Large intestine (tissue), 12 donors: ENCODE measurements at places on chromosomes 7 and 10. TPM values are rescaled to one million over a fixed set of nuclear protein-coding genes. Genes with fewer than 3 reads are reported as not detected.
A peak's percentile ranks its signal among the peaks of the same experiment; 100 is the strongest.

DNA sequence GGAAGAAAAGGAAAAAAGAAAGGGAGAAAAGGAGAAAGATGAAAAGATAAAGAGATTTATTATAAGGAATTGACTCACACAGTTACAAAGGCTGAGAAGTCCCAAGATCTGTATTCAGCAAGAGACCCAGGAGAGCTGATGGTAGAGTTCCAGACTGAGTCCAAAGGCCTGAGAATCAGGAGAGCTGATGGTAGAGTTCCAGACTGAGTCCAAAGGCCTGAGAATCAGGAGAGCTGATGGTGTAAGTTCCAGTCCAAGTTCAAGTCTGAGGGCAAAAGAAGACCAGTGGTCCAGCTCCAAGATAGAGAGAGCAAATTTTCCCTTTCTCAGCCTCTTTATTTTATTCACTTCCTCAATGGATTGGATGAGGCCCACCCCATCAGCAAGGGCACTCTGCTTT lies 97.3 kb upstream of the AOAH start:
- DNase-seq: no peak

- DNase-seq: no peak
These were observed 7.5 kb downstream of the NRP1 start for GRCh38 chr10:33326933-33327332.

DNA sequence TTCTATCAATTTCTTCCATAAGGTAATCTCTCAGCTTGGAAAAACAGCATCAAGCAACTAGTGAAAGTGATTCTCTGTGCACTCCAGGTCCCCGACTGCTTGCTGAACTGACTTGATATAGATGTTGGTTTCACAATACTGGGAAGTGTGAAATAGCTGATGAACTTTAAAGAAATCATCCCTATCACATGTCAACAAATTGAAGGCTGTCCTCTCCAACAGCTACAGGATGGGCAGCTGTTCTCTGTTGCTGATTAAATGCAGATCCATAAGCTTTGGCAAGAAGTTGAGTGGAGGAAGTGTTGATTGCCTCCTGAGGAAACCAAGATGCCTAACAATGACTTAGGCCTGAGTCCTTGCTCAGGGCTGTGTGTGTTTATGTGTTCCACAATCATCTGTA lies 130.4 kb upstream of the GDF10 start:
- no peak for DNase-seq

DNA sequence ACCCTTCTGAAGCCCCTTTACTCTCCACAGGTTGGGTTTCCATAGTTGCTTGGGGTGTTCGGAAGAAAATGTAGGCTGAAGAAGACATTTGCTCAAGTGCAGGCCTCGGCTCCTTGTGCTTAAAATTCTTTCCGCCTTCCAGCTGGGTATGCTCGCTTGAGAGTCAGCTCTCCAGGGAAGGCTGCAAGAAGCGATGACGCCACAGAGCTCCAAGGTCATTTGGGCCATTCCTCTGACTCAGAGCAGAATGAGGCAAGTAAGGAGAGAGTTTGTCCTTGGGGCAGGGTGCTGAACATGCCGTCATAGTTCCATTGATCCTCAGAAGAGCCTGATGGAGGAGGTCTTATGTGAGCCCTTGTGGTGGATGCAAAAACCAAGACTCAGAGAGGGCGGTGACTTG lies 27.4 kb upstream of the HSPA12A start:
- DNase-seq: no peak

DNA sequence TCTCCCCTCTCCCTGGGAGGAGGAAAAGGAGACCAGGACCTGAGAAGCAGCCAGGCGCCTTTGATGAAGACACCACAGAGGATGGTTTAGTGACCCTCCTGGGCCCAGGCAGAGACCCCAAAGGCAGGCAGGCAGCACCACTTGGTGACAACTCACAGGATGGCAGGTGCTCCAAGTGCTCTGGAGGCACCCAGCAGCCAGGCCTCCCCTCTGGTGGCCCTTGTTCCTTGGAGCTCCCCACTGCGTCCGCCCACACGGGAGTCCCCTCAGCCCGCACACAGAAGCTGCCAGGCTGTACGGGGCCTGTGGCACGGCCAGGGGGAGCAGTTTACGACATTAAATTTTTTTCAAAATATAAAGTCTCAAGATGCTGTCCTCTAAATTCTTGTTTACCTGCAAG lies 607.1 kb upstream of the FOXK1 start:
- no peak for DNase-seq

The ACSM6 gene
- polyA plus RNA-seq: 0.06 TPM

GRCh38 chr10:6053816-6054631 lies 8.1 kb downstream of the IL2RA start:
- peak; percentile 87 for DNase-seq

DNA sequence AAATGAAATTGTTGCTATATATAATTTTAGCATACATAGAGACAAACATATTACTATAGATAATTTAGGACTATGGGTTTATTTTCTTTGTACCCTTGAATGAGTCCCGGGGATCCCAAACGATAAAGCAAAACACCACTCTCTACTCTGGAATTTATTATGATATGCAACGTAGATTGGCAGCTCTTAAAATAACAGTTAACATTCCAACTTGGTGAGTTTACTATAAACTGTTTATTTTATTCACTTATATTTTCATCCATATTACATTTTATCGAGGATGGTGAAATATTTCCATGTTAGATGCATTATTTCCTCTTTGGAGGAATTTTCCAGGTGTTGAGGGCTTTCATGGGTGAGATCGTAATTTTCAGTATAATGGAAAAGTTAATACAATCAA lies 138.7 kb upstream of the DGKB start:
- DNase-seq: no peak

The C10orf95 gene
- polyA plus RNA-seq: 4.2 TPM

The NPY gene
- 59.0 TPM for polyA plus RNA-seq

DNA sequence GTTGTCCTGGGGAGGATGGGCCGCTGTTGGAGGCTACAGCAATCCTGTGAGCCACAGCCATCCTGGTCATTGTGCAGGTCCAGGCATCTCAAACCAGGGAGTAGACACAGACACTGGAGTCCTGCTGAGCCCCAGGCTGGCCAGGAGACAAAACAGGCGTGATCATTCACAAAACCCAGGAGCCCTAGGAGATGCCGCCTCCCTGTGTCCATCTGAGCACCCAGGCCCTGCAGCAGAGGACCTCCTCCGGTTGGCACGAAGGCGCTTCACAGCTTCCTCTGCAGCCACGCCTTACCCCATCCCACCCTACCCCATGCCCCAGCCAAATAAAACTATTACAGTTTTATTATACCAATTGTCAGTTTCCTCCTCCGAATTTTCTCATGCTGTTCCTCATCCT lies 183.6 kb downstream of the PLXNA4 start:
- DNase-seq: no peak

DNA sequence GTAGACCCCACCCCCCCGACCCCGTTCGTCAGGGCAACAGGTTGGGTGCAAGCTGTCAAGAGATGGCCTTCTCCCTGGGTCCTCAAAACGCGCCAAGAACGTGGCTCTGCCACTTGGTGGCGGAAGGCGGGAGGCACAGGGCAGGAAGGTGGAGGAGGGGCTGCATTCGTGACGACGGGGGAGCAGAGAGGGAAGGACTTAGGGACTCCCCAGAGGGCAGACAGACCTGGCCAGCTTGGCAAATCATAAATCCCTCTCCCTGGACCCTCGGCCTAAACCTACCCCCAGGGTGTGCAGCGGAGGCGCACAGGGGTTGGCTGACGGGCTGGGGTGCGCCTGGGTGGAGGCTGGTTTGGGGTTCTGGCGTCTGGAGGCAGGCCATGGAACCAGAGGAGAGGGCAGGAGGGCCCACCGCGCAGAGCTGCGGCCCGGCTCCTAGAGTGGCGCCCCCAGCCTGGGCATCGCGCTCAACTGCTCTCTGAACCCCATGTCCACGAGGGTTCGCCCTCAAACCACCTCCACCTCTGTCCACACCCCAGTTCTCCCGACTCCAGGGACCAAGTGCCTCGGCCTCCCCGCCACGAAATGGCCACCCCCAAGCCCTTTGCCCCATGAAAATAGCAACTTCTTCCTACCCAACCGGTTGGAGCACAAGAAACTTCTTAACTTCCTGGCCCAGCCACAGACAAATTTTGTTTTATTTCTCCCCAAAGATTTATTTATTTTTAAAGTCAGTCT lies 10.8 kb upstream of the GATA3 start:
- no peak for DNase-seq

The KAZALD1 gene
- polyA plus RNA-seq: 29.0 TPM

DNA sequence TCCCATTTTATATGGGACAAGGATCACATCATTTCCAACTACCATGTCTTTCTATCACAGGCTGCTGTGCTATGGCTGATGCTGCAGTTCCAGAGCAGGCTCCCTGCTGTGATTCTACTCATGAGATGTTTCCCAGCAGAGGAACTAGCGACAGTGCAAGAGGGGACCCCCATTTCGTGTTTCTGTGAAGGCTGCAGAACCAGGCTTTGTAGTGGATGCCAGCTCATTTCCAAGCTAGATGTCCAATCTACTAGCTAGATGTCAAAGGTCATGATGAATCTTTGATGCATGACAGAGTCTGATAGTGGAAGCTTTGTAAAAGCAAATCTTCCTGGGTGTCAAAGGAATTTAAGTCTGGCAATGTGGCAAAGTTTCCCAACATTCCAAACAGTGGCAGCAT lies 21.2 kb upstream of the MYO3A start:
- no peak for DNase-seq

DNA sequence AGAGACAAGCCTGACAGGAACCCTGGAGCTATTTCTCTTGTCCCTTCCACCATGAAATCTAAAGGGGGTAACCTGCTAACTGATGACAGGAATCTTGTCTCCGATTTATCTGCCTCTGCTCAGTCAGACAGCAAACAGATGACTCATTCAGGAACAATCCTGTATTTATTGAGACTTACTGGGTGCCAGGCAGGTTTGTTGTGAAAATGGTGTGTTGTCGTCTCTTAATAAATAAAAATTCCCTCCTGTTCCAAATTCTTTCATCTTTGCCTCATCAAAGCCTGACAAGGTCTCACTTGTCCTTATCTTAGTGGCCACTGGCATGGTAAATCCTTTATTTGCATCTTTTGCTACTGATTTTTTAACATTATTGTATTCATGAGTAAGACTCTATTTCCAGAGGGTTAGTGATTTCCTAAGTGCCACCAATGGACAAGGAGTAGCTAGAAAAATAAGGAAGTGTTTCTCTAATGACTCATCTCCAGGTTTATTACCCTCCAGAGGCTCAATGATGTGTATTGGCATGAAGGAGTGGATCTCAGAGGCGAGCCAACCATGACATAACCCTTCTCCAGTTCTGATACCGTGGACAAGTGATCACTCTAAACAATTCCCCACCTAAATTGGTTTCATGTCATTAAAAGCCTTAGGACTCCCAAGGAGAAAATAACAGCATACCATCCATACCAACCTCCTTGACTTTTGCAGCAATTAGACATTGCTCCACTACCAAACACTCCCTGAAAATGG lies 724.0 kb downstream of the GRID1 start:
- DNase-seq: peak; percentile 56

The MEOX2 gene
- 3.3 TPM for polyA plus RNA-seq

DNA sequence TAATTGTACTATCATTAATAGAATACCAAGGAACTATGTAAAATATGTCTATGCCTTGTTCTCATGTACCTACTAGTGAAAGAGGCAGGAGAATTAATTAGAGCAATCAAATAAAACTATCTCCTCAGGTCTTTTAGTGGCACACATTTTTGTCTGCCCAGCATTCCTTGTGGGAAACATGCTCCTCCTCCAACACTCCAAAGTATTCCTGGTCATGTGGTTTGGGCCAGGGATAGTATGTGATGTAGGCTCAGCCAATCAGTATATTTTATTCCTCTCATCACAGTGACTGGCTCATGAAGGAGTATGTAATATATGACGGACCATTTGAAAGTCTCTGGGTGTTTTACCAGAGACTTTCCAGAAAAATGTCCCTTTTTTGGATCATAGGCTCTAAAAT lies 16.7 kb upstream of the SYPL1 start:
- no peak for DNase-seq

The DENND10 gene
- 62.5 TPM for polyA plus RNA-seq

The CHN2 gene
- 33.6 TPM for polyA plus RNA-seq

- no peak for DNase-seq
These were observed 12.0 kb upstream of the AKR1B1 start for GRCh38 chr7:134470864-134471263.

DNA sequence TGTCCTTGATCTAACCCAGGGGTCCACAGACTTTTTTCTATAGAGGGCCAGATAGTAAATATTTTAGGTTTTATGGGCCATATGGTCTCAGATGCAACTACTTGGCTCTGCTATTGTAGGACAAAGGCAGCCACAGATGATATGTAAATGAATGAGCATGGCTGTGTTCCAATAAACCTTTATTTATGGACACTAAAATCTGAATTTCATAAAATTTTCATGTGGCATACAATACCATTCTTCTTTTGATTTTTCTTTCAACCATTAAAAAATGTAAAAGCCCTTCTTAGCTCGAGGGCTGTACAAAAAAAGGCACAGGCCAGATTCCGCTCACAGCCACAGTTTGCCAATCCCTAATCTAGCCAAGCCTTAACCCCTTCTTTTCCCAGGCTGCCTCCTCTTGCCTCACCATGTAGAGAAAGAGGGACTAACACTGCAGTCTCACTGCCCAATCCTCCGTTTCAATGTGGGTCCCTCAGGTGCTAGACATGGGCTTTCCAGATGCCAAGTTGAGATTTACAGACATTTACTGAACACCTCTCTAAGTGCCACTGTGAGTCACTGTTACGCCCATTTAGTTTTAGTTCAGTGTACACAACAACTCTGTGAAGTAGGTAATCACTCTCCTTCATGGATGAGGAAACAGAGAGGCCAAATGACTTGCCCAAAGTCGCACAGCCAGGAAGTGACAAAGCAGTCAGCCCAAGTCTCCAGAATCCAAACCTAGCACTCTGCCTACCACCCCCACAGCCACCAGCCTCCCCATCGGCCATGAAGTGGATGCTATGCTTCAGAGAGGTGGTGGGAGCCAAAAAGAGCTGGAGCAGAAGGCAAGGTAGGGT lies 132.6 kb upstream of the PDLIM1 start:
- DNase-seq: no peak

The MAGI2 gene
- polyA plus RNA-seq: 2.6 TPM

DNA sequence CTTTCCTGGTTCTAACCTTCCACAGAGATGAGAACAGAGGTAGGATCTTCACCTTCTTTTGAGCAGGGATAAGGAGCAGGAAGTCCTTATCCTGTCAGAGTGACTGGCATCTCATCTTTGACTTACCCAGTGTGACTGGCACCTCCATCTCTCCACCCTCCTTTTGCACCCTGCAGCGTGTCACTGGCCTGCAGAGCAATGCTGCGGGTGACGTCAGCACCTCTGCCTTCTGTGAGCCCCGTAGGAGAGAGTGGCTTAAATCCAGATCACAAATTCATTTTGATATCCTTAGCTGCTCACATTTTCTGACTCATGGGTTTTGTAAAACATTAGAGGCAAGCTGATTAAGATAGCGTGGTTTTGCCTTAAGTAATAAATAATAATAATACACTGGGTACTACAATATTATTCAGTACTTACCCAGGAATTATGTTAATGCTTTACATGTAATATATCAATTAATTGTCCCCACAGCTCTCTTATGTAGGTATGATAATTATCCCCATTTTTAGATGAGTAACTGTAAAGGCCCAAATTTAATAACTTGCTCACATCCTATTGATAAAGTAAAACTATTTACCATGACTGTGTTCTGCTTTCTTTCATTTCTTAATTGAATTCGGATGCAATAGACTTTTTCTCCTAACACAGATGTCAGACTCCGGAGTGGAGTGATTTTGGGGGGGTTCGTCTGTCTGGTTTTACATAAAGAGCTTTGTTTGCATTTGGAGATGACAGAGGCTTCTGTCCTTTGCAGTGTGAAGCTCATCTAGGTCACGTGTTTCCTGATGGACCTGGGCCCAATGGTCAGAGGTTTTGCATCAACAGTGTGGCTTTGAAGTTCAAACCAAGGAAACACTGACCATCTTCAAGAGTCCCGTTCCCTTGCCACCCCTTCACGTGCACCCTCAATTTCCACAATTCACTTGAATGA lies 24.9 kb downstream of the MSRB2 start:
- no peak for DNase-seq

GRCh38 chr7:124033095-124033806 lies 384 bp upstream of the TMEM229A start:
- peak; percentile 57 for DNase-seq

The NEBL gene
- 3.3 TPM for polyA plus RNA-seq
